Smooth muscle cell of the umbilical artery (primary cell): ENCODE measurements at places on chromosomes 4 and X. TPM values are rescaled to one million over a fixed set of nuclear protein-coding genes. Genes with fewer than 3 reads are reported as not detected.

Gene FAM47C
- total RNA-seq = not detected in 2 replicates

Gene RENBP
- total RNA-seq = 2.1 and 5.0 TPM in 2 replicates

Gene FAM47A
- not detected in 2 replicates for total RNA-seq

Gene SOWAHB
- under 0.01 and 0.05 TPM in 2 replicates for total RNA-seq

Gene KCND1
- total RNA-seq = 0.89 and 2.6 TPM in 2 replicates

Gene KLHL8
- total RNA-seq = 16.6 and 24.3 TPM in 2 replicates

Gene CXCL3
- 6.5 and 11.9 TPM in 2 replicates for total RNA-seq

Gene RHOXF1
- total RNA-seq = not detected in 2 replicates

Gene TCEAL1
- total RNA-seq = 12.6 and 18.1 TPM in 2 replicates

Gene ERCC6L
- 0.30 and 3.7 TPM in 2 replicates for total RNA-seq

Gene PWWP3B
- 2.1 and 2.3 TPM in 2 replicates for total RNA-seq

Gene IQCM
- not detected in 2 replicates for total RNA-seq

Gene SPATA18
- total RNA-seq = 23.2 and 25.4 TPM in 2 replicates
